Activated CD8-positive, alpha-beta memory T cell treated with anti-CD3 and anti-CD28 coated beads, Interleukin-2, amount 50 U/mL, for 48 hours (primary cell): ENCODE measurements at places on chromosomes 16 and 17.

DNA sequence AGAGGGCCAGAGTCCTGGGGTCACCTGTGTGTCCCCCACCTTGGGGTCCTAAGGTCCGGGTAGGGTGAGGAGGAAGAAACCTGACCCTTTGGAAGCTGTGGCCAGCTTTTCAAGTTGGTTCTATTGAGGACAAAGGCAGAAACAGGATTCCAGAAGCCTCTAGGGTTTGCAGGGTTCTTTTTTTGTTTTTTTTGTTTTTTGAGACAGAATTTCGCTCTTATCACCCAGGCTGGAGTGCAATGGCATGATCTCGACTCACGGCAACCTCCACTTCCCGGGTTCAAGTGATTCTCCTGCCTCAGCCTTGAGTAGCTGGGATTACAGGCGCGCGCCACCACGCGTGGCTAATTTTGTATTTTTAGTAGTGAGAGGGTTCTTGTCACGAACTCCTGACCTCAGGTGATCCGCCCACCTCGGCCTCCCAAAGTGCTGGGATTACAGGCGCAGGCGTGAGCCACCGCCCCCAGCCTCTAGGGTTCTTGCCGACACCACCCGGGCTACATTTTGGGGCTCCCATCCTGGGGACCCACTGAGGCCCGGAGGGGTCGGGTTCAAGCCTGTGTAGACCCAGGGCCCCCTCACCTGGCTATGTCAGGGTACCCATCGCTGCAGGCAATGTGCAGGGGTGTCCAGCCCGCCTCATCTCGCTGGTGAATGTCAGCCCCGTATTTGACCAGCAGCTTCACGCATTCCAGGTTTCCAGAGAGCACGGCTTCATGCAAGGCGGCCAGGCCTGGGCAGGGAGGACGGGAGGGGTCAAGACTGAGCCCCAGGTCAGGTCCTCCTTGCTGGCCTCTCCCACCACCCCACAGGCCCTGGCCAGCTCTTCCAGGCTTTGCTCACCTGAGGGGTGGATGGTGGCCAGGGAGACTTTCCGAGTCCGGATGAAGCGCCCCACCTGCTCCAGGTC, 674 bp downstream of the PPP1R27 start:
- no peak for DNase-seq

- DNase-seq = no peak
Observed at GRCh38 chr17:67980456-67980855, 15.8 kb downstream of the C17orf58 start.

DNA sequence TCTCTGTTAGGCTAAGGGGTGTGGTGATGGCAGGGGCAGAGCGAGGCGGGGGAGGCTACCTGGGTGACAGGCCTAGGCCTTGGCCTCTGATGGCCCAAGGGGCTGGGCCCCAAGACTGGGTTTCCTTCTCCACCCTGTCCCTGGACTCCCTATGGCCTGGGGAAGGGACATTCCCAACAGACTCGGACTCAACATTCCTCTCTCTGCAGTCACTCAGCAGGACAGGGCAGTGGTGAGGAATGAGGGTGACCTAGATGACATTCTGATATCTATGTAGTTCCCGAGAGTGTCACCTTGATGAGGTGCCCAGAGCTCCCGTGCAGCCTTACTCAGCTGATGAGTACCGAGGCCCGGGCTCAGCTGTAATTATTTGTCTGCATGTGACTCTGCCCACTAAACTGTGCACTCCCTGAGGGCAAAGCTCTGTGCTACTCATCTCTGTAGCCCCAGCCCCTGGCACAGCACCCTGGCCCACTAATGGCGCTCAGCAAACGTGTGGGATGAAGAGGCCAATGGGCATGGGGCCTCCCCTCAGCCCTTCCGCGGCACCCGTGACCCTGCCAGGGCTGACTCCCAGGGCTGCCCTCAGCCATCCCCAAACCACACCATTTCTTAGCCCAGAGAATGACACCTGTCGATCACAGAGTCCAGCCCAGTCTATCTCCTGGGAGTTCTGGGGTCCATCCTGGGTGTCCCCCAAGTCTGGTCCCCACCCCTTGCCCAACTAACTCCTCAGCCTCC, 2.2 kb downstream of the PLCD3 start:
- DNase-seq = no peak

GRCh38 chr16:14302399-14303181, 231.5 kb downstream of the MRTFB start:
- DNase-seq = no peak

- no peak for DNase-seq
Observed at GRCh38 chr17:59353106-59353854, 21.8 kb downstream of the YPEL2 start.

GRCh38 chr17:71111934-71112333, 942.6 kb downstream of the KCNJ2 start:
- DNase-seq = no peak

DNA sequence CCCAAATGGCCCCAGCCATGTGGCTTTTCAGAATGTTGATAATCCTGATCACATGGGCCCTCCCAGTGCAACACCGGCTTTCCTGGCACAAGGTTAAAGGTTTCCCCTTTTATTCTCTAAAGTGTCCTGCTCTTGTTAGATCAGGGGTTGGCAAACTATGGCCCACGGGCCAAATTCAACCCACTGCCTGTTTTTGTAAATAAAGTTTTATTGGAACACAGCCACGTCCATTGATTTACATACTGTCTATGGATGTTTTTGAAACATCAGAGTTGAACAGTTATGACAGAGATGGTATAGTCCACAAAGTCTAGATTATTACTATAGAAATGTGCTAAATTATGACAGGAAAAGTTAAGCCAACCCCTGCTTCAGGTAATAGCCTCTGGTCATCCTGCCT, 157.3 kb downstream of the ZFHX3 start:
- no peak for DNase-seq

GRCh38 chr17:3915995-3916696, at the start of gene P2RX1:
Gene P2RX1 (minus strand): TSS chr17:3916465. CDS start chr17:3916225, 240 bp downstream.
- peak; percentile 73 for DNase-seq

GRCh38 chr16:88705801-88706228, 393 bp downstream of the RNF166 start:
- DNase-seq = no peak

DNA sequence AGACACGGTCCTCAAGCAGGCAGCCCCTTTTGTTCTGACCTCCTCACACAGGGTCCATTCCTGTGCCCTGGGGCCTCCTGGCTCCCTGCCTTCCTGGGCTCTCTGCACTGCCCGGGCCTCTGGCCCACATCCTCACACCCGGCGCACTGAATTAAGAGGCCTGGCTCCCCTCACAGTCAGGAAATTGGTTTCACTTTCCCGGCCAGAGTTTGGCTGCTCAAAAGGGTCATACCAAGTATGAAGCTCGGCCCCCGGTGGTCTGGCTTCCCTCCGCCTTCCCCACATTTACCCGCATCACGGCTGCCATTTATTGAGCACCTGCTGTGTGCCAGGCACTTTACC, 220.0 kb downstream of the NTN1 start:
- DNase-seq = no peak

DNA sequence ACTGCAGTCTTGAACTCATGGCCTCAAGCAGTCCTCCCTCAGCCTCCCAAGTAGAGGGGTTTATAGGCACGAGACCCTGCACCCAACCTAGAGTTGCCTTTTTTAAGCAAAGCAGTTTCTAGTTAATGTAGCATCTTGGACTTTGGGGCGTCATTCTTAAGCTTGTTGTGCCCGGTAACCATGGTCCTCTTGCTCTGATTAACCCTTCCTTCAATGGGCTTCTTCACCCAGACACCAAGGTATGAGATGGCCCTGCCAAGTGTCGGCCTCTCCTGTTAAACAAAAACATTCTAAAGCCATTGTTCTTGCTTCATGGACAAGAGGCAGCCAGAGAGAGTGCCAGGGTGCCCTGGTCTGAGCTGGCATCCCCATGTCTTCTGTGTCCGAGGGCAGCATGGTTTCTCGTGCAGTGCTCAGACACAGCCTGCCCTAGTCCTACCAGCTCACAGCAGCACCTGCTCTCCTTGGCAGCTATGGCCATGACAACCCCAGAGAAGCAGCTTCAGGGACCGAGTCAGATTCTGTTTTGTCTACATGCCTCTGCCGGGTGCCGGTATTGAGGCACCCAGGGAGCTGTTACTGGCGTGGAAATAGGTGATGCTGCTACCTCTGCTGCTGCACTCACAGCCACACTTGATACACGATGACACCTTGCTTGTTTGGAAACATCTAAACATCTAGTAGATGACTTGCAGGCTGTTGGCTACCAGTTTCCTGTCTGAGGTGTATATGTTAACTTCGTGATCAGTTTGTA, 3.3 kb downstream of the RPL13 start:
- DNase-seq = peak; percentile 74

GRCh38 chr17:61551255-61551742, 39.7 kb downstream of the NACA2 start:
- no peak for DNase-seq

GRCh38 chr16:85363881-85364280, 249.2 kb upstream of the GSE1 start:
- no peak for DNase-seq
